ENCODE measurements at places on chromosomes 6 and 20. TPM values are rescaled to one million over a fixed set of nuclear protein-coding genes. Genes with fewer than 3 reads are reported as not detected.

The VWA7 gene
- 5.2 TPM for total RNA-seq

The HEY2 gene
- 0.11 TPM for total RNA-seq

The HLA-DQA1 gene
- 4.6 TPM for total RNA-seq

The TCF19 gene
- 81.0 TPM for total RNA-seq

The NR2E1 gene
- not detected for total RNA-seq

The SYNDIG1 gene
- total RNA-seq, result not detected

DNA sequence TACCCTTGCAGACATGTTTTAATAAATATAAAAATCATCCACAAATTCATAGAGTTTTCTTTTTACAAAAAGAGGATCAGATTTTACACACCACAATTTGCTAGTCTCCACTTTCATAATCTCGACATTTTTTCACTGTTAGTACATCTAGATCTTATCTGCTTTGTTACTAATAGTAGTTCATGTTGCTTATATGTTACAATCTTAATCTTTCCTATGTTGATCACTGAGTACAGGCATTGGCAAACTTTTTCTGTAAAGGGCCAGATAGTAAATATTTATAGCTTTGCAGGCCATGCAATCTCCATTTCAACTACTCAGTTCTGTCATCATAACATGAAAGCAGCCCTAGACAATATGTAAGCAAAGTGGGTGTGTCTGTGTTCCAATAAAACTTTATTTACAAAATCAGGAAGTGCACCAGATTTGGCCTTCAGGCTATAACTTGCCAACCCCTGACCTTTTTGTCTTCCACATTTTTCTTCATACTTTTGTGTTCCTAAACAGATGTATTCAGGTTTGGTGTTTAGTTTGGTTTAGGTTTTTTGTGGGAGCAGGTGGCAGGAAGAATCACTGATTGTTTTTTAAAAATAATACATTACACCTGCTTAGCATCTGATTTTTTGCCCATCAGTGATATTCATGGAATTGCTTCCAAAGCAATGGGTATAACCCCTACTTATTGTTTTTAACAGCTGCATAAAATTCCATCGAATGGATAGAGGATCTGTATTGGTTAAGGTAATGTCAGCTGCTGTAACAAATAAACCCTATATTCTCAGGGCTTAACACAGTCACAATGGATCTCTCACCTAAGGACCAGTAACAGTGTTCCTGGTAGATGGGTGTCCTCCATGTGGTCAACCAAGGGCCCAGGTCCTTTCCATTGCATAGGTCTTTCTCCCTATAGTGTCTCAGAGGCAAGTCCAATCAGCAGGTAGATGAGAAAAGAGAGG, 61.2 kb downstream of the EYA2 start:
- DNase-seq, result no peak
- no peaks in the 10 kb centered on the region for H3K4me1 ChIP-seq
- H3K36me3 ChIP-seq, result no peaks in the 10 kb centered on the region
- no peak overlapping the region for H3K27ac ChIP-seq

DNA sequence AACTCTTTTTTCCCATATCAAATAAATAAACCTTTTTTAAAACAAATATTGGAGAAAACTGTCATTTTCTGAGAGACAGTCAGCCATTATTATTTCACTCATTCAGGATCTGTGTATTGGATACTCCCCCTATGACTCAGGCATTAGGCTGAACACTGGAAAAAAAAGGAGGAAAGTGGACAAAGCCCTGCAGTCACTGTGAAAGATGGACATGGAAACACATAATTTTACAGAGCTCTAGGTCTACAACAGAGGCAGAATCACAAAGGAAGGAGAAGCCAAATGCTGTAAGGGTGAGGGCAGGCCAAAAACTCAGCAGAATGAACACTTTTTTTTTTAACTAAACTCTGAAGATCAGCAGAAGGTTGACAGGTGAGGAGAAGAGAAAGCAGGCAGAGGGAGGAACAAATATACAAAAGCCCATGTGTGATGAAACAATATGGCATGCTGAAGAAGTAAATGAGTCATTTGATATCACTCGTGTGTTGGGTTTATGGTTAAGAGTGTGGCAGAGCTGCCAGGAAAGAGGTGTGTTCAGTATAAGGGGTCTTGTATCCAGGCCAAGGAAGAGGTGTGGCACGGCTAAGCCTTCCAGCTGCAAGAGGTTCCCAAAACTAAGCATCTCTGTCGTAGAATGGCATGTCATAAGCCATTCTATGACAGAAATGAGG, 39.1 kb downstream of the EPB41L2 start:
- H3K27ac ChIP-seq, result no peak overlapping the region
- H3K36me3 ChIP-seq, result peaks cover 4% of the 10 kb centered on the region
- no peak overlapping the region for H3K4me3 ChIP-seq
- peaks cover 1% of the 10 kb centered on the region for H3K27me3 ChIP-seq
- no peaks in the 10 kb centered on the region for H3K4me1 ChIP-seq
- no peak for DNase-seq

- no peaks in the 10 kb centered on the region for H3K36me3 ChIP-seq
- no peak overlapping the region for H3K27ac ChIP-seq
- peaks cover 23% of the 10 kb centered on the region for H3K27me3 ChIP-seq
- H3K4me1 ChIP-seq, result no peaks in the 10 kb centered on the region
- no peak overlapping the region for H3K4me3 ChIP-seq
- DNase-seq, result no peak
Measured at GRCh38 chr6:131765081-131765803, 42.6 kb upstream of the ENPP1 start.

DNA sequence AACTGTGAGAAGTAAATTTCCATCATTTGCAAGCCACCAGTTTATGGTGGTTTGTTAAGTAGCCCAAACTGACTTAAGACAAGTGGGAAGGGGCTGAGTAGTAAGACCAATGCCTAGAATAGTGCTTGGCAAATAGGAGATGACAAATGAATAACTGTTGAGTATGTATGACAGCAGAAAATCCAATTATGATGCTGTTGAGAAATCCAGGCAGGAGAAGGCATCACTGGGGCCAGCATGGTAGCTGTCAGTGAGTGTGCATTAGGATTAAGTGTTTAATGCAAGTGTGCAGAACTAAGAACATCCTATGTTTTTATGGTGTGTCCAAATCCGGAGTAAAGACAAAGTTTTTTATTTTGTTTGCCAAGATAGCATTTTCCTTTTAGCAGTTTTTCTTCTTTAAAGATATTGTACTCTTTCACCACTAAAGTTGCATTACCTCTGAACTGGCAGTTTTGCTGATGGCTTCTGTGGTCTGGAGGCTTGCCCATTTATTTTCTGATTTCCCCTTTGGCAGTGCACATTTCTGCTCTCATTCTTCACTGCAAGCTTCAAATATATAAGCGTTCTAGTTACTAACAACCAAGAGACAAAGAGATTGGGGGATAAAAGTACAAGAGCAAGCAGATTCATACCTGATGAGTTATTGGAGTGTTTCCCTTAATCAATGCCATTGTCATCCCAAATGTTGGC, 289.7 kb downstream of the KCNQ5 start:
- H3K4me1 ChIP-seq, result peaks cover 2% of the 10 kb centered on the region
- no peak overlapping the region for H3K4me3 ChIP-seq
- DNase-seq, result no peak
- no peaks in the 10 kb centered on the region for H3K36me3 ChIP-seq
- no peaks in the 10 kb centered on the region for H3K27me3 ChIP-seq

GRCh38 chr6:2947445-2947844, 23.9 kb downstream of the SERPINB6 start:
- H3K4me1 ChIP-seq, result peaks cover 16% of the 10 kb centered on the region
- H3K36me3 ChIP-seq, result peaks cover 41% of the 10 kb centered on the region
- H3K27ac ChIP-seq, result no peak overlapping the region
- no peaks in the 10 kb centered on the region for H3K27me3 ChIP-seq
- H3K4me3 ChIP-seq, result no peak overlapping the region

- no peak for DNase-seq
- no peaks in the 10 kb centered on the region for H3K36me3 ChIP-seq
- peaks cover 8% of the 10 kb centered on the region for H3K27me3 ChIP-seq
Measured at GRCh38 chr20:46721476-46721875, 12.0 kb downstream of the SLC2A10 start.

- H3K27ac ChIP-seq, result no peak overlapping the region
- H3K4me1 ChIP-seq, result peaks cover 38% of the 10 kb centered on the region
- H3K36me3 ChIP-seq, result peaks cover 34% of the 10 kb centered on the region
- H3K27me3 ChIP-seq, result peaks cover 2% of the 10 kb centered on the region
- DNase-seq, result no peak
- H3K4me3 ChIP-seq, result no peak overlapping the region
Measured at GRCh38 chr6:42446996-42447395, 4.7 kb downstream of the TRERF1 start.

DNA sequence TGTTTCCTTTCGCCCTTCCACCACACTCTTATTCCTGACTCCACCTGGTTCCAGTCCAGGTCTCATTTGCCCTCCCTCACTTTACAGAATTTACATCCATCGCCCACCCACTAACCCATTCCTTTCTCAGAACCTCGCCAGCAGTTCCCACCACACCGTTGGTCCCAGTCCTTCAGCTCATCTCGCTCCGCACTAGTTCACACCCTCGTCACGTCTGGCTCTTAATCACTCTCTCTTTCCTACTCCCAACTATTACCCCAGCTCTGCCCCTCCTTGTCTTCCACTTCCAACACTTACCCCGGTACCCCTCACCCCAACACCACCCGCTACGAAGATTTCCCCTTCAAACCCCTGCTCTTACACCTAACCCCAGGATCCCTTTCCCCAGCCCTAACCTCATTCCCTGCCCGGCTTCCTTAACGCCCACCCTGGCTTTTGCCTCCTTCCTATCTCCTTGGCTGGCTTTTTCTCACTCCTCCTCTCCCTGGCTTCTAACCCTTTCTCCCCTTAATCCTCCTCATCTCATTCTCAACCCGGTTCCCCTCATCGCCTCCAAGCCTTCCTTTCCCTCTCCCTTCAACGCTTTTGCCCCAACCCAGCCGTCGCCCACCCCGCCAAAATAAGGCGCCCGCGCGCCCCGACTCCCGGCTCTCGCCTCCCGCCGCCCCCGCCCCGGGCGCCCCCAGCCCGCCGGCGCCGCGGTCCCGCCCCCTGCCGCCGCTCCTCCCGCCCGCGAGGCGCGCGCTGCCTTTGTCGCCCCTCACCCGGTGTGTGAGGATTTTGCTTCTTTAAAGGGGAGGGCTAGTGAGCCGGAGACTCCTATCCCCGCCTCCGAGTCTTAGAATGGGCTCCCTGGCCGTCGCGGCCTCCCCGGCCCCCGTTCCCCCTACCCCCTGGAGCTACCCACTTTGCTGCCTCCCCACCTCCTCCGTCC, 542 bp downstream of the USP49 start:
- peaks cover 8% of the 10 kb centered on the region for H3K4me1 ChIP-seq
- peak overlapping the region; percentile 90 for H3K27ac ChIP-seq
- peaks cover 2% of the 10 kb centered on the region for H3K36me3 ChIP-seq
- no peaks in the 10 kb centered on the region for H3K27me3 ChIP-seq

GRCh38 chr20:34062570-34063482, 49.2 kb downstream of the EIF2S2 start:
- H3K4me1 ChIP-seq, result peaks cover 25% of the 10 kb centered on the region
- H3K27ac ChIP-seq, result no peak overlapping the region
- DNase-seq, result no peak
- H3K36me3 ChIP-seq, result peaks cover 6% of the 10 kb centered on the region
- no peaks in the 10 kb centered on the region for H3K27me3 ChIP-seq
- H3K4me3 ChIP-seq, result no peak overlapping the region

- DNase-seq, result no peak
- H3K4me1 ChIP-seq, result no peaks in the 10 kb centered on the region
- H3K27me3 ChIP-seq, result peaks cover 10% of the 10 kb centered on the region
- H3K4me3 ChIP-seq, result no peak overlapping the region
Measured at GRCh38 chr6:150443621-150444020, 74.8 kb downstream of the IYD start.

DNA sequence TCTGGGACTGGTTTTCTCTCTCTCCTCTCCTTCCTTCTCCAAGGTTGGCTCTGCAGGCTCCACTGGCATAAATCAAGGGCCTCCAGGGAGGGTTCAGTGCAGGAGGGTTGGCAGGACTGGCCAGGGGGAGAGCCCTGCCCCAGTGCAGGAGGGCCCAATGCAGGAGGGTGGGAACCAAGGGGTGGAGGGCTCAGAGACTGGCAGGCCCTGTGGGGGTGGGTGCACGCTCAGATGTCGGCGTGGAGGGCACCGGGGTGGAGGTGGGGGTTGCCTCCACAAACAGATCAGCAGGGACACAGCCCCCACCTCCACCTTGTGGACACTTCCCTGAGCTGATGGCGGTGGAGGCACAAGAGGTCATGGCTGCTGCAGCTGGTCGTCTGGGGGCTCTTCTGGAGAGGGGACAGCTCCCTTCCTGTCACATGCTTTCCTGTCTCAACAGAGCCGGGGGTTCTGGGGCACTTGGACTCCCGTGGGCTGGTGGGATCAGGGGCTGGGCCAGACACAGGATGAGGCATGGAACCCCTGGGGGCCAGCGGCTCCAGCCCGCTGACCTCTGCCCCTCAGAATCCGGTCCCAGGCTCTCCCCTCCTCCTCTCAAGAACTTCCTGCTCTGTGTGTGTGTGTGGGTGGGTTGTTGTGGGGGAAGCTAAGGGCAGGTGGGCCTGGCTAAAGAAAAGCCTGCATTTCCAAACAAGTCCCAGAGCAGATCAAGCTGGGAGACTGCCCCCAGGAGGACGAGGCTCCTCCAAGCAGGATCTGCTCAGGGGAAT, 2.7 kb upstream of the ABHD16B start:
- no peaks in the 10 kb centered on the region for H3K27me3 ChIP-seq
- H3K36me3 ChIP-seq, result peaks cover 7% of the 10 kb centered on the region
- peaks cover 18% of the 10 kb centered on the region for H3K4me1 ChIP-seq
- H3K27ac ChIP-seq, result peak overlapping the region; percentile 87

DNA sequence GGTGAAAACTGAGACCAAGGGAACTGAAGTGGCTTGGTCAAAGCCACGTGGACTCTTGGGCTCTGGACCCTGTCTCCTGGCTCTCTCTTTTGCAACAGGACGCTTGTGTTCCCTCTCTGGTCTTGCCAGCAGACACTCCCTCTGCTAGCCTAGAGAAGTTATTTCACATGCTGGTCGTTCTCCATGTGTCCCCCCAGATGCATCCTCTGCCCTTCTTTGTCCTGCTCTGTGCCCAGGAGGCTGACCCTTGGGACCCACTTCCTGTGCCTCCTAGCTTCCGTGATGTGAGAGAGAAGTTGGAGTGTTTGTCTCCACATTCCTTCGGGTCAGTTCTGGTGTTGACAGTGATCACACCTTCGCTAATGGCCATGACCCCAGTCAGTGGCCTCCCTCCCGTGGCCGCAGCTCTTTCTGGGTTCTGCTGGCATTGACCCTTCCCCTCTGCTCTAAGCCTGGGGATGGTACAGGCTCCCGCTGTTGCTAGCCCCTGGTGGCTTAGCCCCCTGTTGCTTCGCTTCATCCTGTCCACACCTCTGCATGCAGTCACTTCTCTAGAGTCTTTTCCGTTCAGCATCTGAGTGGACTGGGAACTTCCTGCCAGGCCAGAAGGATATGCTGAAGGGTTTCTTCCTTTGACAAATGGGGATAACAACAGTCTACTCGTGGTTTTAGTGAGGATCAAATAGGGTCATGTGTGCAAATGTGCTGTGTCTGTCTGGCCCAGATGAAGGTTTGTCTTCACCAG, 70.1 kb upstream of the BMP2 start:
- H3K4me3 ChIP-seq, result no peak overlapping the region
- no peak for DNase-seq
- no peaks in the 10 kb centered on the region for H3K36me3 ChIP-seq
- H3K4me1 ChIP-seq, result no peaks in the 10 kb centered on the region
- H3K27ac ChIP-seq, result no peak overlapping the region

GRCh38 chr6:37021356-37022129, 16.1 kb downstream of the FGD2 start:
- no peaks in the 10 kb centered on the region for H3K27me3 ChIP-seq
- DNase-seq, result peak; percentile 63
- peaks cover 19% of the 10 kb centered on the region for H3K36me3 ChIP-seq

All from activated naive CD8-positive, alpha-beta T cell treated with anti-CD3 and anti-CD28 coated beads, Interleukin-2, amount 10 ng/mL, durations not matched to agents 7 days and 5 days (primary cell).